ENCODE measurements at places on chromosomes 3 and 15.
A peak's percentile ranks its signal among the peaks of the same experiment; 100 is the strongest.

GRCh38 chr3:40169983-40170382, 139.5 kb upstream of the EIF1B start:
- no peak for DNase-seq

DNA sequence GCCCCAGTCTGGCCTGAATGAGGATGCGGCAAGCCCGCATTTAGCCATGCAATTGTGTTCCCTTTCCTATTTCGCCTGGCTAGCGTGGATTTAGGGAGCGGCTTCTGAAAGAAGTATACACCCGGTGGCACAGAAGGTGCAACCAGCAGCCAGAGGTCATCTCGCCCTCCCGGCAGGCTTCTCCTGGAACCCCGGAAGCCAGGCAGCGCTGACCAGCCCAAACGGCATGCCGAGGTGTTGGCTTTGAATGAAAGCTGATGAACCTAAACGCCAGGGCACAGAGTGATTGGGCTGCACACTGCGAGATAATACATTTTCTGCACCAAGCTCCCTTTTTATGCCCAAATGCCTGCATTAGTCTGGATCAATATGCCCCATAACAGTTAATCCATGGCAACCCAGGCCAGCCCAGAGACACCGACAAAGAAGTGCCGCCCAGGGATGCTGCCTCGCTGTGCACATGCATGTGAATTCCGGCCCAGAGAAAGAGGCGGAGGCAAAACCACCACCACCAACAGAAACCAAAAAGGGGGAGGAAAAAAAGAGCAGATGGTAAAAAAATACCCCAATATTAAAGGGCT, 1.4 kb downstream of the SRGAP3 start:
- DNase-seq = no peak

- peak; percentile 77 for DNase-seq
These were observed at the start of gene HEG1 for GRCh38 chr3:125055913-125056745. HEG1 (minus strand) TSS chr3:125055997; CDS start chr3:125055890, 107 bp downstream.

DNA sequence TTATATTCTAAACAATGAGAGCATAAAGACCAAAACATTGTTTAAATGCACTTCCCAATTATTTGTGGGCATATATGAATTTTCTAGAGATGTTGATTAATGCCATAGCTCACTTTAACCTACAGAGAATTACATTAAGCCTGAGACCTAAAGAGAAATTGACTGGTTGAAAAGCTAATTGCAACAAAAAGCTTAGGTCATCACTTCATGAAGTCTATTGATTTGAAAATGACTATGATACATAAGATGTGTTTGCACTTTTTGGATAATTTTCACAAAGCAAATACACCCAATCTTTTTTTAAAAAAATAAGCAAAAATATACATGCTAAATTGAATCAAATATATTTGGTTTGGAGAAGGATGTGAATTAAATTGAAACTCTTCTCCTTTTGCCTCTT, 532.8 kb upstream of the GOLIM4 start:
- no peak for DNase-seq

DNA sequence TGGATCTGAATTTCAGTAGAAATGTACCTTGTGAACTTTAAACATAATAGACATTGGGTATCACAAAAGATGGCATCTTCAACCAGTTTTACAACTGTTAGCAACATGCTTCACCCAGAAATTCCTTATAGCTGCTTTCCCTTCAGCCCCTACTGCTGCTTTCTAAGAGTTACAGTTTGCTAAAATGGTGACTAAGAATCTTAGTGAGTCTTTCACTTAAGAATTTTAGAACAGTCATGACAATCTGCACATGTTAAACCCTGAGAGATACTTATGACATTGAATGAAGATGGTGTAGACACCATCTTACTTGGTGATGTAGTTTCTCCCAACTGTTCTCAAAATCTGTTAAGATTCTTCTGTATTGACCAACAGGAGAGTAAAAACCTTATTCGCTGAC, 129.7 kb upstream of the UBE2E1 start:
- no peak for DNase-seq

DNA sequence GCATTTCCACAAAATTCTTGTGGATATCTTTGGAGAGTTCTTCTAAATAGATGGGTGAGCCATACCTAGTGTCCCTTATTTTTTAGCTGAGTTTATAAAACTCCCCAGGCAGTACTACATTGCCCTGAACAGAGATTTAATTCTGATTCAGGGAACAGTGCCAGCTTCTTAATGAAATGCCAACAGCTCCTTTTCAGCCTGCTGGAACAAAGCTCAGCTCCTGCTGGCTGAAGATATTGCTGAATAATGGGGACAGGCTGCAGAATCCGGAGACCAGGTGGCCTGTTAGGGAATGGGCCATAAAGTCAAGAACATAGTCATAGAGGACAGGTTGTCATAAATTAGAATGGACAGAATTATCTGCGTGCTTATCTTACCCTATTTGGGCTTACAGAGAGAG, 8.9 kb downstream of the HGD start:
- no peak for DNase-seq

GRCh38 chr3:38281895-38282686, at the start of gene SLC22A14:
SLC22A14 (plus strand) TSS chr3:38282294; CDS start chr3:38306027, 23,733 bp downstream.
- DNase-seq = no peak

DNA sequence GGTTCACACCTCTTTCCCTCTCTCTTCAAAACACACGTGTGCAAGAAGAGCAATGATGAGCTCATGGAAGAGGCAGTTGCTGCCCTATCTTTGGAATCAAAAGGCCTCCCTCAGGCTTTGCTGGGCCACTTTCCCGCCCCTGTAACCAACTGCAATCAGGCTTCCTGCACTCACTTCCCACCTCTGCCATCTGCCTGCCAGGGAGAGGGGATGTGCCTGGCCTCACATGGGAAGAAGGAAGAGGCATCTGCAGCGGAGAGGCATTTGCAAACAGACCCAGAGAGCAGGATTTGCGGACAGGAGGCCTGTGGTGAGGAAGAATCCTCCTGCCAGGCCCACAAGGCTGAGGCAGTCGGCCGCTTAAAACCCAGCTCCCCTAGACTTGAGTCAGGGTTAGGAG, 175.6 kb upstream of the ATP10A start:
- no peak for DNase-seq

DNA sequence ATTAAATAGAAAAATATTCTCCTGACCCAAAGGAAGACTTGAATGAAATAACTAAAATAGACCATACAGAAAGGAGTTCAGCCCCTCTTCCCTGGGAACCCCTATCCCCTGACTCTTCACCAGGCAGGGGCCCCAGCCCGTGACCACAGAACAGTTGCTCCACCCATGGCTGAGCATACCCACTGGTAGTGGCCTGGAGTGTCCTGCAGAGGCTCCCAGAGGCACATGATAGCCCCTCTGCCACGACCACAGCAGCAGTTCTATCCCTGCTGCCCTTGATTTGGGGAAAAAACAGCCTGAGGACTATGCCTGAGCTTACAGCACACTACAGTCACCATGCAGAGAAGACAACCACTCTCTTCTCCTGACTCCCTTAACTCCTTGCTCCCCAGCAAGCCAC, 31.8 kb downstream of the TTC14 start:
- no peak for DNase-seq

GRCh38 chr15:56469483-56469882, 4.5 kb upstream of the MNS1 start:
- DNase-seq = no peak

DNA sequence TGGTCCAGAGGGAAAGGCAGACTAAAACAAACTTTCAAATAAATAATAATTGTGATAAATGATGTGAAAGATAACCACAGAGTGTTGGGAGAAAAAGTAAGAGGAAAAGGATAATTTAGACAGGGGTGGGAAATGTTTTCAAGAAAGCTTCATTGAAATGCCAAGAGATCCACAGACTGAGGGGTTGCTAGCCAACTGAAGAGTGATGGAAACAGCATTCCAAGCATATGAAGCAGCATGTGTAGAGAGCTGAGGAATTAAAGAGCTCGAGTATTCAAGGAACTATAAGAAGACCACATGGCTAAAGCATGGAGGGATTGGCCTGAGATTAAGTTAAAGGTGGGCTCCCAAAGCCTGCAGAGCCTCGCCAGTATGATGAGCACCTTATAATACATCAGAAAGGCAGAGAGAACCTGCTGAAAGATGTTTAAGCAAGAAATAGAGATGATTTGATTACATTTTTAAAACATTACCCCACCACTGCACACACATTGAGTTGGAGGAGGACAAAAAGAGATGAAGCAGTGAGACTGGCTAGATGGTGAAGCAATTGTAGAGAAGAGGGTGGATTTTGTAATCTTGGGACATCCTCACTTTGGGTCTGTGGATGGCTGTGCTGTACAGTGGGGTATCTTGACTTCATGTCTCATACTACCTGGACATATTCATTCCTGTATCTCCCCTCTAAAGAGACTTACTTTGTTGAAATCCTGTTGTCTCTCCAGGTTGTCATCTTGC, 100.8 kb downstream of the STAC start:
- no peak for DNase-seq

DNA sequence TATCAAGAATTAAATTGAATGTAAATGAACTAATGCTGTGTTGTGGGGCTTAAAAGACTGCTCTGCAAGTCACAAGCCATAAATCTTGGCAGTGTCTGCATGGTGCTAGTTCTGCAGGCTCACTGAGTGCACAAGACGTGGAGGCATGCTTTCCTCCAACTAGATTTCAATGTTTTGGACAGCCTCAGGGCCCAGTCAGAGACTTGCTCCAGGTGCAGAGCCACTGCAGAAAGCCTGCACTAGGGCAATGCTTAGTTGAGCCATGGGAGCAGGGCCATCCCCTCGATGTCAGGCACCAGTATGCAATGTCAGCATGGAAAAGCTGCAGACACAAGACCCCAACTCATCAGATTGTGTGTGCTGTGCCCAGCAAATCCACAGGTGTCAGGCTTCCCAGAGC, 234.5 kb upstream of the CDIN1 start:
- DNase-seq = no peak

DNA sequence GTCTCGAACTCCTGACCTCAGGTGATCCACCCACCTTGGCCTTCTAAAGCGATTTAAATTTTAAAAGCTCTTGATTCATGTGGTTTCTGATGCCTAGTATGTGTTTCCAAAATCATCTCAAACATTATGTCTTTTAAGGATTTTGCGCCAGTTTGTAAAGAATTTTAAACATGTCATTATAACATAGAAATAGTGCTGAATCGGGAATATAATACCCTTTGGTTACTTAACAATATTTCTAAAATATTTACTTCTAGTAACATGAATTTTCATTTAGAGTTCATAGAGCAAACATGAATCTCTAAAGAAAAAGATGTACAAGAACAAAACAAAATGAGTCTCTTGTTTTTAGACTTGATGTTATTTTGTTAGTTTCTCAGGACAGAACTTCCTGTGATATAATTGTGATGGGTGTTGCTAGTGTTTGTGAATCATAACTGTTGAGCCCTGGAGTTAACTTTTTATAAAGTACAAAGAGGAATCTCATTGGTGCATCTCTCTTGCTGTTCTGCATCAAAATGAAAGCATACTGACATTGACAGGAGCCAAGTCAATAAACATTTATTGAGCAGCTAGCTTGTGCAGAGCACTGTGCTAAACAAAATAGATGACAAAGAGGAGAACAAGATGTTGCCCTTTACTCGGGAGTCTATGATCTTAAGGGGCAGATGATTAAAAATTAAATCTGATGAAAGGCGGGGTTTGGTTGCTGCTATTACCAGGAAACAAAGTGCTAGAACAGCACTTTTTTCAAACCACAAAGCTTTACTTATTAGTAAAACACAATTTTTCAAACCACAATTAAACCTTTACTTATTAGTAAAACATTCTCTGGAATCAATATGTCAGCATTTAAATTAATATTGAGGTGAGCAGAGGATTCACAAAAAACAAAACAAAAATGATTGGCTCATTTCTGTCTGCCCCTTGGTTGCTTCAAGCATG, 73.4 kb downstream of the MME start:
- DNase-seq = no peak

GRCh38 chr3:98855806-98856400, 45.6 kb downstream of the DCBLD2 start:
- no peak for DNase-seq

GRCh38 chr3:170840291-170840859, 29.6 kb downstream of the RPL22L1 start:
- no peak for DNase-seq

DNA sequence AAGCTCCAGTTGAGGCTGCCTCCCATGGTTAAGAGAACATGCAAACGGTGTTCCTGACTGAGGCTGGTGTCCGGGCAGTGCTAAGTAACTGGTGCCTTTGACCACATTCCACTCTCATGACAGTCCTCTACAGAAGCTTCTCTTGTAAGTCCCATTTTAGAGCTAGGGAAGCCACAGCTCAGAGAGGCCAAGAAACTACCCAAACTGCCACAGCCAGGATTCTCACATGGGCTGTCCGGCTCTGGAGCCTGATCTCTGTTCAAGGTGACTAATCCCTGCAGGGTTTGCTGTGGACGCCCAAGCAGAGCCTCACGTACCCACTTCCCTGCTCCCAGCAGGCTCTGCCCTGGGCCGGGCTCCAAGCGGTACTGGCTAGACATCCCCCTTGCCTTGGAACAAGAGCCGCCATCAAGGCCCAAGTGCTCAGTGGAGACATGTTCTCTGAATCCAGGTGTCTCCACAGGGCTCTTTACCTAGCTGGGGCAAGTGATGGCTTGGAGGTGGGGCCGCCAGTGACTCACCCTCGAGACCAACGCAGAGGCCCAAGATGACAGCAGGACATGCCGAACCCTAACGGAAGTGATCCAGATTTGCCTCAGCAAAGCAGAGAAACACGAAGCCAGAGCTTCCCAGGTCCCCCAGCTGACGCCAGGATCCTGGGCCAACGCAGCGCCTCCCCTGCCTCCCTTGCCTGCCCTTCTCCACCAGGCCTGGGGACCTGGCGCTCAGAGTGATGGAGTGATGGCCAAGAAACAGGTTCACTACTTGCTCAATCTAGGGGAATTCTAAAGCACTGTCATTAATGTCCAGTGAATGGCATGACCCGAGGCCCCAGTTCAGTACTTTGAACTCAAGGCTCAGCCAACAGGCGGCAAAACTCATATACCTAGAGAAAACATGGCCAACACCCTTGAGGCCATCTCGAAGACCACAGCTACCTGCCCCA, 24.4 kb downstream of the KLHL25 start:
- no peak for DNase-seq

DNA sequence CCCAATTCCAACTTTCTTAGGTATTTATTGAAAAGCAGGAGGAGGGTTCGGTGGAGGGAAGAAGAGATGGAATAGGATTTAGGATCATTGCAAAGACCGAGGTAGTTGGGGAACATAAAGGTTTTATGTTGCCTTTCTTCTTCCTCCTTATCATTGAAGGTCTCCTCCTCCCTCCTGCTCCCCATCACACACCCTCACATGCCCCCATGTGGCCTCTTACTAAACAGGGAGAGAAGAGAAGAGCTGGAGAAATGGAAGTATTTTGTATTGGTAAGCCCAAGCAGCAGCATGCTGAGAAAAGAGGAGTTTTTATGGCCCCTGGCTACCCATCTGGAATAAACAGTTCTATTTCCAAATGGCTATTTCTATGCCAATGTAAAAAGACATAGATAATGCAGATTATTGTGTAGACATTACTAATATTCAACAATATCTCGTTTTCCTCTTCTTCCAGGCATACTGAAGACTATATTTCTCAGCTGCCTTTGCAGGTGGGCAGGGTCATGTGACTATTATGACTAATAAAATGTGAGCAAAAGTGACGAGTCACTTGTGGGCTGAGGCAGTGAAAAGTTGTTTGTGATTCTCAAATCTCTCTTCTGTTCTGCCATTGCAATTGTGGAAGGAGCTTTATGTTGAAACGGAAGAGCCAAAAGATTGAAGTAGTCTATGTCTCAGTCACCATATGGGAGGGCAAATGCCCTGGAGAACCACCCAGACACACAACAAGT, 5.2 kb upstream of the GPR176 start:
- no peak for DNase-seq

GRCh38 chr3:94251566-94251965, 188.7 kb downstream of the NSUN3 start:
- no peak for DNase-seq
